Foreskin fibroblast (primary cell): ENCODE measurements at places on chromosomes 3 and 15.

GRCh38 chr3:50147861-50148260 is 7.3 kb upstream of the SEMA3F start:
- DNase-seq = peak; percentile 73

DNA sequence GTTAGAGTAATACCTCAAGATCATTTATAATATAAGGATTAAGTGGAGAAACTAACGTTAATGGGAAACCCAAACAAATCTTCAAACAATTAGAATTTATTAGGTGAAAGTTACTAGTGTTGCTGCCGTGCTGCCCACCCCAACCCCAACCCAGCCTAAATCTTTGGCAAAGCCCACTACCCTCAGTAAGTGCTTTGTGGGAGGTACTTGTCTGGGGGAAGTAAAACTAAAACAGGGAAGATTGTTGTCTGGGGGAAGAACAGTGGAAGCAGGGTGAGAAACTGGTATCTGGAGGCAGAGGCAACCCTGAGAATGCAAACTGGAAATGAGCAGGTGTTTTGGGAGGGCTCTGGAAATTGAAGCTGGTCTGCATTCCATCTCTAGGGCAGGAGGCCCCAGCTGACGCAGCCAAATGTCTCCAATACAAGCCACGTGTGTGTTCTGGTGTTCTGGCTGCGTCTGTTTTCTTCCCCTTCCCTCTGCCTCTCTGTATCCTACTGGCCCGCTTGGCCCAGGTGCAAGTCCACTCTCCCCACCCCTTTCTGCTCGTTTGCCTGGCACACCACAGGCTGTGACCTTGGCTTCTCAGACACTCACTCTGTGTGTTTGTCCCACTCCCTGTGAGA is 32.7 kb downstream of the FEM1B start:
- no peak for DNase-seq

DNA sequence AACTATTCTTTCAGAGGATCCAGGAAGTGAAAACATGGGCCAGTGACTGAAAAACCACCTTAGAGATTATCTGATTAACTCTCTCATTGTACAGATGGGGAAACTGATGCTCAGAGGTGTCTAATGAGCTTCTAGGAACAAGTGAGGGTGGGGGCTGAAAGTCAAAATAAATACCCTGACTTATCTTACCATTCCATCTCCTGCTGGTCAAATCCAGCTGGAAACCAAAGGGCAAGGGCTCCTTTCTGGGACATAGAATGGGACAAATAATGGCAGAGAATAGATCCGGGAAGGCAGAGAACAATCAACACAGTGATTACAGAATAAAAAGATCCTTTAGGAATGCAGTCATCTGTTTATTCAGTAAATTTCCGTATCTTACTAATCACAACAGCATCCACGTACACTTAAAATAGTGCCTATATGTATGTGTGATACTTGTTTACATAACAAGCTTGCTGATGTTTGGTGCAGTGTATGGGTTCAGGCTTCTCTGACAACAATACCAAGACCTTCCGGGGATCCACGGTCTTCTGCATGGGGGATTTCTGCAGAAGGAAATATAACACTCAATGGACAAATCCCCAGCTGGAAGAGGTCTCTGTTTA is 173.2 kb downstream of the THSD4 start:
- DNase-seq = no peak

DNA sequence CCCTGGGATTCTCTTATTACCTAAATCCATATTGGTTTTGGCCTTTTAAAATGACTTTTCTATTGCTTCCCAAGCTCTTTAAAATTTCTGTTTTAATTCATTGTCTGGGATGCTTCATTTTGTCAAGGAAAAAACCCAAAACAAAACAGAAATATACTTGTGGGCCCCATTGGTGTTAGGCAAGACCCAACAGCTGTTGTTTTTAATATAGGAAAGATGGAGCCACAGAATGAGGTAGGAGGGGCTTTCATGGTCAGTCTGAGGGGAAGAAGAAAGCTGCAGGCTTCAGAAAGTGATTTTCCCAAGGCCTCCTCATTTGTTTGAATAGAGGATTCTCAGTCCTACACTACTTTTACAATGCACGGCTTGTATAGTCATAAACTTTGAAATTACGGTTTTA is 180.5 kb downstream of the MCTP2 start:
- no peak for DNase-seq

- no peak for DNase-seq
These were observed 18.8 kb downstream of the HEMK1 start for GRCh38 chr3:50587806-50588758.

- no peak for DNase-seq
These were observed 6.2 kb downstream of the TMEM40 start for GRCh38 chr3:12752809-12753208.

DNA sequence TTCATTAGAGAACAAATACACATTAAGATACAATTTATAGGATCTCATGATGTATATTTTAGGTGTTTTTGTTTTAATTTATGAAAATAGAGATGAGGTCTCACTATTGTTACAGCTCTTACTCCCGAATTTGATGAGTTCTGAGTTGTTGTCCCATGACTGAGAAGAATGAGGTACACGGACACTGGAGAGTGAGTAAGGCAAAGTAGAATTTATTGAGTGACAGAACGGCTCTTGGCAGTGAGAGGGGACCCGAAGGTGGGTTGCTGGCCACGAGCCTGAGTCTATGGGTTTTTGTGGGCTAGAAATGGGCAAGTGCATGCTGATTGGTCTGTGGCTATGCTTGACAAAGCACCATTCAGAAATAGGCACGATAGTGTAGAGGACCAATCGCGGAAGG is 3.1 kb upstream of the RNF168 start:
- DNase-seq = no peak

DNA sequence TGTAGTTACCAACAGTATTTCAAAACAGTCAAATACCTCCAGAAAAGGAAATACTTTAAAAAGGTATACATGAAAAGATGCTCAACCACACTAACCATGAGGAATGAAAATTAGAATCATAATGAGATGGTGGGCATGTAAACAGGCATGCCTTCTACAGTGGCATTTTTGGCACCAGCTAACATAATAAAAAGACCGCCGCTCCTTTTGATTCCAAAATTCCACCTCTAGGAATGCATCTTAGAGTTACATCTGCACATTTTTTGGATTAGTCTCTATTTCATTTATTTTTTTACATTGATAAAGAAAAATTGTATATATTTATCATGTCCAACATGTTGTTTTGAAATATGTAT is 37.0 kb upstream of the SPTBN5 start:
- no peak for DNase-seq
